ENCODE measurements at places on chromosomes 2 and 18.

DNA sequence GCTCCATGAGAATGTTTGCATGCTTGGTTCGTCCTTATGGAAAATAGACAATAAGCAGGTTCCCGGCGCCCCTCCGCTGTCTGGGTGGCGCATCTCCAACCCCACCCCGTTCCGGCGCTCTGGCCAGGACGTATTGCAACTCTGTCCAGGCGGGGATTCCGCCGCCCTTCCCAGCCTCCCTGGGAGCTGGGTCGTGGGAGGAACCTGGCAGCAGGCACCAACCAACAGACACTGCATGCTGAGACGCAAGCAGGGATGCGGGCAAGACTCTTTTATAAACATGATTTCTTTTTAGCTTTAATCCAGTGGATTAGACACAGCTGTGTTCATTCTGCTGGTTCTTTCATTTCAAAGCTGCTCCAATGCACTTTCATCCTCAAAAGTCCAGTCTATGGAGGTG, 240.2 kb downstream of the SH3BP4 start:
- DNase-seq, result no peak

GRCh38 chr2:86002375-86002774, 103.3 kb downstream of the POLR1A start:
- DNase-seq, result no peak

GRCh38 chr2:130843321-130843985, 6.7 kb downstream of the ARHGEF4 start:
- DNase-seq, result no peak

GRCh38 chr2:138023298-138023697, 59.0 kb downstream of the HNMT start:
- DNase-seq, result no peak

GRCh38 chr2:142997231-142997630, 119.8 kb downstream of the KYNU start:
- DNase-seq, result no peak

DNA sequence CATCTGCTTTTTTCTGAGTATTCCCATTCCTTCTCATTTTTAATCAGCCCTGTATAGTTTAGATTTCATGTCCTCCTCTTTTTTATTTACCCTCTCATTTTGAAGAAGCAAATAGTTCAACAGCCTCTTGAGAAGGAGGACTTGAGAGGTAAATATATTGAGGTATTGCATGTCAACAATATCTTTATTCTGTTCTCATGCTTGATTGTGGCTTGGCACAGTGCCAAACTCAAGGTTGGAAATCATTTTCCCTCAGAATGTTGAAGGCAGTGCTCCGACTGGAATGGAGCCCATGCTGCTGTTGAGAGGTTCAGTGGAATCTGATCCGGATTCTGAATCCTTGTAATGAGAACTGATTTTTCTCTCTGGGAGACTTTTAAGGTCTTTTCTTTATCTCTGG, 31.0 kb upstream of the GALNT3 start:
- DNase-seq, result peak; percentile 70

DNA sequence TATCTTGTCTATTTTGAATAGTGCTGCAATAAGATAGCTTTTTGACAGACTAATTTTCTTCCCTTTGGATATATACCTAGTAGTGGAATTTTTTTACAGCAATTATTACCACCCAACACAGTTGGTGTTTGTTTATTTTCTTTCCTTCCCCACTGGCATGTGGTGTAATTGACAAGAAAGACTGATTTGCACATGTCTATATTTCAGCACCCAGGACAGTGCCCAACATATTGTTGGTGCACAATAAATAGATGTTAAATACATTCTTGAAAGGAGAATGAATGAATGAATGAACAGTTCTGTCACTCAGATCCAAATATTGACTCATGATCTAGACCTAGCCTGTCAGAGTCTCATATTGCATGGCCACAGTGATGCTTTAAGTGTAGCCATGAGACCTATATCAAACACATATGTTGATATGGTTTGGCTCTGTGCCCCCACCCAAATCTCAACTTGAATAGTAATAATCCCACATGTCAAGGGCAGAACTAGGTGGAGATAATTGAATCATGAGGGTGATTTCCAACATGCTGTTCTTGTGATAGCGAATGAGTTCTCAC, 538.2 kb downstream of the NYAP2 start:
- DNase-seq, result no peak

- DNase-seq, result no peak
Observed at GRCh38 chr18:66136039-66136438, 385.2 kb downstream of the CDH7 start.

DNA sequence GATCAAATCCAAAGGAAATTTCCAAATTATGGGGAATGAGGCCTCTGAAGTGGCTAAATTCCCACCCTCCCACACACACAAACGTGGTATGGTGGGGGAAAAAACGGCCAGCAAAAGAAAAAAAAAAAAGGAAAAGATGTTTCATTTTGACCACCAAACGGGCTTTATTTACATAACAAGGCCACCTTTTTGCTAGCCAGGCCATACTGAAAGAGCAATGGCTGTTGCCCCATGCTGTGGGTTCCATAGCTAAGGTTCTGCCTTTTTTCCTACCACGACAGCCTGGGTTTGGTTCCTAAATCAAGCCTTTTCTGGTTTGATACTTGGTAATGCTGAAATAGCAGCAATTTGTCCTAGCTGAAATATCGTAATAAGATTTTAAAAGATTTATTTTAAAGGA, 14.0 kb upstream of the IL1B start:
- DNase-seq, result no peak

- DNase-seq, result no peak
Observed at GRCh38 chr18:76487782-76488181, 7.3 kb downstream of the ZNF516 start.

DNA sequence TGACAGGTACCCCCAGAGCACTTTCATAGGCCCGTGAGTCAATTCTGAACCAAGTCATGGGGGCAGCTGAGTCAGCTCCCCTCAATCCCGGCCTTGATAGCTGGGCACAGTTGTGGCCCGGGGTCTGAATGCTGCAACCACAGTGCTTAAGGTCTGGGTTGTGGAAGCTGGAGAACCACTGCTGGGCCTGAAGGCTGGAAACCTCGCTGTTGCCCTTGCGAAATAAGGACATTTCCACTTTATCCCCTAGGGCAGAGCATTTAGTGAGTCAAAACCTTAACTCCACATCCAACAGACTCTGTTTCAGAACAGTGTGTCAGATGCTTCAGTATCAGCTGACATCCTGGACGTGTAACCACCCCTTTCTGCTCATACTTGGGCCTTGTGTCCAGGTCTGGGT, 58.6 kb downstream of the SP110 start:
- DNase-seq, result no peak

DNA sequence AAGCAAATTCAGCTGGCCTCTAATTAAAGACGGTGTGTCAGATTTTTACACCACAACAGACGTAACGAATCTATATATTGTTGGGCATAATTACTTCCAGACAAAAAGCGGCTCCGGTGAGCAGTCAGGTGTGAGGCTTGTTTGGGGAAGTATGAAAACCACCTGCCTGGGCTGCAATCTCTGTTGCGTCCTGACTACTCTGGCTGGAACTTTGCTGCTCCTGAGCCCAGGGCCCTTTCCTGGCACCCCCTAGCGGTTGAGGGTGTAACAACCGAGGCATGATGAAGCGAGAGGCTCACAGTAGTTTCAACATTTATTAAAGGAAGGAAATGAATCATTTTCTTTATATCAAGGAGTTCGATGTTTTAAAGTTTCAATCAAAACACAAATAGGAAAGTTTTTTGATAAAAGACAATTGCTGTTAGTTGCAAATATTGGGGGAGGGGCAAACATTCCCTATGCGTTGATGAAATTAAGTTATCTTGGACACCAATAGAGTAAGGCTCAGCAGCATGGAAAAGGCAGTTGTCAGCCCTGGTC, 10.6 kb upstream of the ITGB6 start:
- DNase-seq, result no peak

- peak; percentile 51 for DNase-seq
Observed at GRCh38 chr2:15472133-15472532, 89.0 kb downstream of the NBAS start.

DNA sequence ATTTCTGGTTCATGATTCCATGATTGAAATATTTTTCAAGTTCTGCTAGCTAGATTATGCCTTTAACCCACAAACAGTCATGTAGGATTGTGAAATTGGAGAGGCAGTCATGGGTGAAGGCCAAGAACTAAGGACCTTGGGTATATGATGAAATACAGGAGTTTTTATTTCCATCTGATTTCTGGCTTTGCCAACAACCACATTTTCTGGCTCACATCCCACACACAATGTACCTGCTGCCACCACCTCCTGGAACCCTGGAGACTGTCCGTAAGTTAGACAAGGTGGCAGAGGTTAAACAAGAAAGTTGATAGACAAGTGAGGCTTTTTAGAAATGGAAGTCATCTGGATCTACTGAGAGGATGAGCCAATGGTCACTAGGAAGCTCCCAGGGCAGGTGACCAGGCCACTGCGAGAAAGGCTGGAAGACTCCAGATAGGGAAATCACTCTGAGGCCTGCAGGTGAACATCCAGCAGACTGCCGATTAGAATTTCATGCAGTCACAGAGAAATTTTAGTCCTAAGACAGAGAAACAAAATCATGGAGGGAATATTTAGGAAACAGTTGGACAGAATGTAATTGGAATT, 402.0 kb downstream of the ALK start:
- DNase-seq, result no peak

DNA sequence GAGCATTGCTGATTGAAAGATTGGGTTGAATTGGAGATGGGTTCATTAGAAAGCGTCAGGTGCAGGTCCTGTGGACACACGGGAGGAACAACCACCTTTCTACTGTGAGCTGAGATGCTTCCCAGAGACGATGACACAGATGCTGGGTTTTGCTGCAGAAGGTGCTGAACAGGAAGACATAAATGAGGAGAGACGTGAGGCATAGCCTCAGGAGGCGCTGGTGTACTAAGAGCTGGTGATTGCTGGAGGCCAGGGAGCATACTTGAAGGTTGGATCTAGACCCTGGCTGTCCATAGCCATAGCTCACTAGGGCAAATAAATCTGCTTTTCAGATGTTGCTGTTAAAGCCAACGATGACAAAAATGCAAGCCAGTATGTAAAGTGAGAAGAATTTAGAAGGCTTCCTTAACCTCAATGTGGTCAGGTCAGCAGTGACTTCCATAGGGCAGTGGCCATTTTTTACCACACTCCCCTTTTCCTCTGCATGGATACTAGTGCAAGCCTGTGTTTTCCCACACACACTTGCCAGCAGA, 153.7 kb downstream of the SOX11 start:
- DNase-seq, result no peak

GRCh38 chr2:216878072-216878471, 18.2 kb upstream of the TNP1 start:
- no peak for DNase-seq

- DNase-seq, result no peak
Observed at GRCh38 chr18:79926306-79926705, 25.1 kb downstream of the SLC66A2 start.

DNA sequence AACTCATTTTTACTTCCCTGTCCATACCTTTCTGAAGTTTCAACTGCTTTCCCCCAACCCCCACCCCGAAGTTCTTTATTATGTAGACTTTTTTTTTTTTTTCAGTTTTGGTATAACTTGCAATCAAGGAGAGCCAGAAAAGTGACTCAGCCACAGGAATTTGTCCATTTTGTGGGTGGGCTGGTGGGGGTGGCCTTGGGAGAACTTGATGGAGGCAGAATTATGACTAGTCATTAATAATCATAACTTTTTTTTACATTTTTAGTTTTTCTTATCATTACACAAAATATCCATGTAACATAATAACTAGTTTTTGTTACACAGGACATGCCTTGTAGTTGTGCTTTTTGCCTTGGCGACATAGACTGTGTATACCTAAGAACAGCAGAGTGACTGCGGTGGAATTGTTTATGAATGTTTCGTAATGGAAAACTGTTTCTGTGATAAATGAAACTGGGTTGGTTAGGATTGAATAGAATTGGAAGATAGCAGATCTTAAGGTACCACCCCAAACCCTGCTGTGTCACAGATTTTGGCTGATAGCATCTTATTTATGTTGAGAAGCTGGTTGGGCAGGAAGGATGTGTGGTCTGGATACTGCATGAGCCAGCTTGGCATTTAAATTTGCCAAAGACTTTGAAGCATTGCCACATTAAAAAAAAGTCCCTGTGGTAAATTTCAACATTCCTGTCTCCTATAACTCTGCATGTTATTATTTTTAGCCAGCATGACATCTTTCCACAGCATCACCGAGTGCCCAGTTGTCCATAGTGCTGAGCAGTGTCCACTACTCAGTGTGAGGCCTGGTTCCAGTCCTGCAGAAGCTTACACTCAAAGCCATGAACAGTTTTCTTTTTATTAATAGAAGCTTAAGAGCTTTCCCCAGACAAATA, 30.7 kb downstream of the LYPD6B start:
- no peak for DNase-seq

- DNase-seq, result no peak
Observed at GRCh38 chr2:12818416-12819102, 101.8 kb downstream of the TRIB2 start.
